AG08396 (cell line): ENCODE measurements at places on chromosomes 1 and 21.
A peak's percentile ranks its signal among the peaks of the same experiment; 100 is the strongest.

- DNase-seq, result peak; percentile 37
Observed at GRCh38 chr1:181482521-181483284, 614 bp upstream of the CACNA1E start.

GRCh38 chr1:198283222-198283621 is 126.4 kb downstream of the NEK7 start:
- peak; percentile 11 for DNase-seq

DNA sequence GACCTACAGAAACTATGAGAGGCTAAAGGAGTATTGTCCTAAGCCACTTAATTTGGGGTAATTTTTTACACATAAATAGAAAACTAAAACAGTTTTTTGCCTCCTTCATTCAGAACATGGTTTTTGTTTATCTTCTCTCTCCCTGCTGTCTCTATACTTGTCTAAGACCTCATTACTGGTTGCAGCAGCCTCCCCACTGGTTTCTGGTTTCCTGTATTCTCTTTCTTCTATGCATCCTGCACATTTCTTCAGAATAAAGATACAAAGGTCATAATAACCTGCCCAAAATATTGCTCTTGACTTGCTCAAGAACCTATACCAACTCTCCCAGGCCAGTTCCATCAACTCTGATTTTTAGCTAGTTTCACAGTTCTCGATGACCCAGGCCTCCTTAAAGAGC is 19.8 kb upstream of the BOLA1 start:
- DNase-seq, result no peak

GRCh38 chr1:33443080-33443704 is 12.3 kb upstream of the PHC2 start:
- no peak for DNase-seq

DNA sequence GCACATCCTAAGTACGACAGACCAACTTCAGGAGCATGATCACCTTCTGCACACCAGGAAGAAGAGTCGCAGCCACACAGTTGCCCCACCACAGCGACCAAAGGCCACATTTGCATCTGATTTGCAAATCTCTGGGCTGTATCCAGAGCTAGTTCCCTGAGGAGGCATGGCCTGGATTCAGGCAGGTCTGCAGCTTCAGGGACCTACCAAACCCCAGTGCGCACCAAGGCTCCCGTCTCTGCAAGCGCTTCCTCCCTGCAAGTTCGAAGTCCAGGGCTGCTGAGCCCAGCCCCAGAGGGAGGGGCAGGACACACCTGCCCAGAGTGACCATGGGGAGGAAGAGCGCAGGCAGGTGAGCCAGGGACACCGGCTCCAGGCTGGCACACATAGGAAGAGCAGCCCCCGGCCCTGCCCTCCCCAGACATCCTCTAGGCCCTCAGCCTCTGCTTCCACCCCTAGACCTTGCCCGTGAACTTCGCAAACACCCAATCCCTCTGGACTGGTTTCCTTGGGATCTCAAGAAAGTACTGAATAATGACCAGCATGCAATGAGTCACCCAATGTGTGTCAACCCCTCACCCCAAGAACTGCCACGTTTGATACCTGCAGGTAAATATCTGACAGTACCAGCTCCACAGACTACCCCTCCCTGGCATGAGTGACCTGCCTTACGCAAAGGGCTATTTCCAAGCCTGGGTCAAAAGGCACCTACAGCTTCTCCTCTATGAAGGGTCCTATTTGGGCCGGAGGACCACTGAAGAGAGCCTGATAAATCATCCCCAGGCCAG is 36.8 kb downstream of the CASZ1 start:
- no peak for DNase-seq

DNA sequence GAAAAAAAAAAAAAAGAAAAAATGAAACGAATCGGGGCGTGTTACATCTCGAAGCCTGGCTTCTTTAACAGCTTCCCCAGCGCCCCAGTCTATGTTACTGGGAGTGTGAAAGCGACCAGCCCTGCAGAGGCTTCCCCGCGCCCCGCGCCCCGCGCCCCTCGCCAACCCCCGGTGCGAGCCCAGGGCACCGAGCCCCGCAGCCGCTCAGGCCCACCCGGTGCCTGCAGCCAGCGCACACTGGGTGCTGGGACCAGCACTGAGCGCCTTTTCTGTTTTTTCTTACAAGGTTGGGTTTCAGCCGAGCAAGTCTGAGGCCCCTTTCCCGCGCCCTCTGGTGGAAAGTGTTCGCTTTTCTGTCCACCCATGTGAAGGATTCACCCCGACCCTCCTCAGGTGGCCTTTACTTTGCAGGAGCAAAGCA is 42.1 kb upstream of the ZNF496 start:
- peak; percentile 61 for DNase-seq

- no peak for DNase-seq
Observed at GRCh38 chr1:244665771-244666217, 12.9 kb downstream of the DESI2 start.

DNA sequence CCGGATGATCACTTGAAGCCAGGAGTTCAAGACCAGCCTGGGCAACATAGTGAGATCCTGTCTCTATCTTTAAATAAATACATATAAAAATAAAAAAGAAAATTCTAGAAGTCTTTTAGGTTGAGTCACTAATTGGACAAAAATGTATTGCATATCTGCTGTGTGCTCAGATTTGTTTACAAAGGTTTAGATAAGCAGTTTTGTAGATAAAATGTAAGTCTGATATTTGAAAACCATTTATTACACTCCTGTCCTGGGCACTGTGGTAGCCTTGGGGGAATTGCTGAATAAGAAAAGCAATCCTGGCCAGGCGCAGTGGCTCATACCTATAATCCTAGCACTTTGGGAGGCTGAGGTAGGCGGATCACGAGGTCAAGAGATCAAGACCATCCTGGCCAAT is 11.6 kb downstream of the GMEB1 start:
- DNase-seq, result no peak

DNA sequence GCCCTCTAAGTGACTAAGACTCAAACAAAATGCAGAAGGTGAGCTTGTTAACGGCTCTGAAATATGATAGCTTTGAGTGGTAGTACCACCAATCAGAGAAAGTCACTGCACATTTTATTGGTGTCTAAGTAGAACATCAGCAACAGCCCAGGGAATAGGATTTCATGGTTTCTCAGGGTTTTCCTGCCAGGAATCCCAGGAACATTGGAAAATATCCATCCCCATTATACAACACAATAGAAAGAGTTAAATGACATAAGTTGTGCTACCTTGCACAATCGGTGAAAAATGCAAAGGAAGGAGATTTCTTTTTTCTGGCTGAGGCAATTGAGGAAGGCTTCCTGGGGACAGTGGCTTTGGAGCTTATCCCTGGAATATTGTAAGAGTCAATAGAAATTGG is 283.1 kb downstream of the HLX start:
- DNase-seq, result no peak

GRCh38 chr1:67802565-67802964 is 30.7 kb downstream of the GNG12 start:
- DNase-seq, result no peak

DNA sequence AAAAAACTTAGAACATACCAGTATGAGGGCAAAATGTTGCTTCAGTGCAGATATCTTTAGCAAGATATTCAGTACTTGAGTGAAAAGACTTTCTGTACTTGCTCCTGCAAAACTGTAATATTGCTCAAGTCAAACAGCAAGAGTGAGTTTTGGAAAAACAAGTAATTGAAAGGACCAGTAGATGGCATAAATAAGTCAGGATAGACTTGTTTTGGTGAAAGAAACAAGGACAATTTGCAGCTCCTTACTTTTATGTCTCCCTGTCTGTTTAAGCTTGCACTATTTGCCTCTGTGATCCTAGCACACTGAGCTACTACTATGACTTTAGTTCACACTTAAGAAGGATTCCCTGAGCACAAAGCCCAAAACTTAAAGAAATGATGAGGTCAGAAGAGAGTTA is 39.1 kb downstream of the IFI44 start:
- DNase-seq, result peak; percentile 9

GRCh38 chr1:192805832-192806323 is 3.0 kb upstream of the RGS2 start:
- DNase-seq, result peak; percentile 71

DNA sequence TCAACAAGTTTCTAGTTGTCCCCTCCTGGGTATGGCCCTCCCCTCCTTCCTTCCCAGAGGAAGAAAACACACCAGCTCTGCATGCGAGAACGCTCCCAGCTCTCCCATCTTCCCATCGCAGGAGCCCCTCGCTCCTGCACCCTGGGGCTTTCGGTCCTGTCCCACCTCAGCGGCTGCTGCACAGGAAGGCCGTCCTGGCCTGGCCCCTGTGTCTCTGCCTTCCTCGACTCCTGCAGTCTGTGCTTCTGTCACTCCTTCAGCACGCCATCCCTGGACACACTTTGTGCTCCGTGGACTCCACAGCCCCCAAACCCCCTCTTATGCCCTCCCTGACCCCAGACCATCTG is 23.2 kb downstream of the KRTAP10-1 start:
- DNase-seq, result no peak

DNA sequence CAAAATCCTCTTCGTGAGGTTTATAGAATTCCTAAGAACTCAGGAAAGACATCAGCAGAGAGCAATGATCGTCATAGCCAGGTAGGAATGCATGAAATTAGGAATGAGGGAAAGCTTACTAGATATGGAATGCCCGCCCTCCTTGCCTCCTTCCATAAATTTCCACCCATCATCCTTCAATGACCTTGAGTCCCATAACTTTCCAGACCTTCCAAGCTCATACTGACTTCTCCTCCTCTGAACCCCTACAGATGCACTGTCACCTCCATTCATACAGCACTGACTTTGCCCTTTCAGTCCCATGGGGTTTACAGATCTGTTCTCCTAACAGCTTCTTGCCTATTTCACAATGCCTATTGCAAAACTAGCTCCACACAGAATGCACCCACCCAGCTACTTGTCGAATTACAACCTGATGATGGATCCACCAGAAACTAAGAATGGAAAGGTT is 23.8 kb upstream of the PPP1R15B start:
- no peak for DNase-seq

GRCh38 chr1:87820668-87821334 is 492.1 kb downstream of the LMO4 start:
- no peak for DNase-seq

DNA sequence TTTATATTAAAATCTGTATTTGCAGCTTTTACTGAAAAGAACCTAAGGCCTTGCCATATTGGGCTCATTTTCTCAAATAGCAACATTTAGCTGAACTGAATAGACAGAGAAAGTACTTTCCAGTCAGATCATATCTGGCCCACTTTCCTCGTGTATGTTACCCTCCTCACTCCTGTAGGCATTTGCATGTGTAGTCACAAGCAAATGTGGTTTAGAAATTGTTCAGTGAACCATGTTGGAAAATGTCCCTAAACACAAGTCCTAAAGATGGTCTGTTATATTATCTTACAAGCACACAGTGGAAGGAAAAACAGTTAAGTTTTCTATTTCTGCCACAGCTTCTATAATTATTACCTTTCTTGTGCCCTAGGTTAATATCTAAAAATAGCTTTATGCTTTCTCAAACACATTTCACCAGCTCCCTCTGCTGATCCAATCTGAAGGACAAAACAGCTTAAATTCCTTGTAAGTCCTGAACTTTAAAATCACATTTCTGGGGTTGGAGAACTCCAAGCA is 606 bp upstream of the FMO4 start:
- no peak for DNase-seq

- DNase-seq, result no peak
Observed at GRCh38 chr1:234605983-234606783, 3.8 kb downstream of the IRF2BP2 start.

GRCh38 chr21:46199436-46200373 is 15.4 kb upstream of the SPATC1L start:
- no peak for DNase-seq

DNA sequence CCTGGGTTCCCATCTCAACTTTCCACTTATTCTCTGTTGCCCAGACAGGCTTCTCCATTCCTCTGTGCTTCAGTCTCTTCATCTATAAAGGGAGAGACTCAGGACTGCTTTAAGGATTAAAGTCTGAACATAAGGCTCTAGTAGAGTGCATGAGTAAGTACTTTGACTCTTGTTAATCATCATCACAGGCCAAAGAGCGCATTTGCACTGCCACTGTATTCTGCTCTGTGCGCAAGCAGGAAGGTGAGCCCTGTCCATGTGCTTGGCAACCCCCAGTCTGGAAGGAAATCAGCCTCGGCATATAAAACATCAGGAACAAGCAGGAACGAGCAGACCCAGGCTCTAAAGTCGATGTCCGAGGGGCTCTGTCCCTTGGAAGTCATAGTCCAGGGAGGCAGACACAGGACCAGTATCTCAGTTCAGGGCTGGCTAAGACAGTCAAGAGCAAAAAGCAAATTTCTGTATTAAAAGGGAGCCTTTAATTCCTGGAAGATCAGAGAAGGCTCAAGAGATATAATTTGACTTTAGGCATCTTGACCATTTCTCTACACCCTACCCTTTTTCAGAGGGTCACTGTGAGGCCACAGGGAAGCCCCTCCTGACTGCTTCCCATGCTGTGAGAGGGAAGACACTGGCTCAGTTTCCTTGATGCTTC is 131.2 kb downstream of the TRABD2B start:
- no peak for DNase-seq

GRCh38 chr1:166258017-166258416 is 91.2 kb upstream of the FAM78B start:
- DNase-seq, result no peak

- DNase-seq, result no peak
Observed at GRCh38 chr1:94321662-94322061, 84.3 kb upstream of the ARHGAP29 start.

GRCh38 chr1:199373139-199373538 is 654.4 kb upstream of the NR5A2 start:
- no peak for DNase-seq

DNA sequence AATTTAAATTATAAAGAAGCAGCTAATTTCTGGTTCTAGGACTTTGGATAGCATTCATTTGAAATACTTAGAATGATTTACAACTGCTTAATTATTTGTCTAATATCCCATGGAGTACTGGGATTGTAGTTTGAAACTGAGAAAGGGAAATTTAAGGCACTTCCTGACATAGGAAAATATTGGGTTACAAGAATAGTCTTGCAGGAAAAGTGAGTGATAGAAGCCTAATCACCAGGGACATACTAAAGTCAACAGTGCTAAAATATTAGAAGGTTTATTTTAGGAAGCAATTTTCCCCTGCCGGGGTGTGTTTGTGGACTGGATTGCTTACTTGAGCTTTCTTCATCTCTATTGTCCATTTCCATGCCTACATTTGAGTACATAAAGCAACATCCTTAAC is 661.6 kb downstream of the ADGRL2 start:
- DNase-seq, result no peak

GRCh38 chr1:89907727-89908212 is 86.9 kb downstream of the LRRC8D start:
- DNase-seq, result peak; percentile 26

- DNase-seq, result no peak
Observed at GRCh38 chr1:215054266-215054665, 28.3 kb upstream of the KCNK2 start.
